Activated naive CD4-positive, alpha-beta T cell treated with anti-CD3 and anti-CD28 coated beads for 36 hours (primary cell): ENCODE measurements at places on chromosomes 7 and 10.

DNA sequence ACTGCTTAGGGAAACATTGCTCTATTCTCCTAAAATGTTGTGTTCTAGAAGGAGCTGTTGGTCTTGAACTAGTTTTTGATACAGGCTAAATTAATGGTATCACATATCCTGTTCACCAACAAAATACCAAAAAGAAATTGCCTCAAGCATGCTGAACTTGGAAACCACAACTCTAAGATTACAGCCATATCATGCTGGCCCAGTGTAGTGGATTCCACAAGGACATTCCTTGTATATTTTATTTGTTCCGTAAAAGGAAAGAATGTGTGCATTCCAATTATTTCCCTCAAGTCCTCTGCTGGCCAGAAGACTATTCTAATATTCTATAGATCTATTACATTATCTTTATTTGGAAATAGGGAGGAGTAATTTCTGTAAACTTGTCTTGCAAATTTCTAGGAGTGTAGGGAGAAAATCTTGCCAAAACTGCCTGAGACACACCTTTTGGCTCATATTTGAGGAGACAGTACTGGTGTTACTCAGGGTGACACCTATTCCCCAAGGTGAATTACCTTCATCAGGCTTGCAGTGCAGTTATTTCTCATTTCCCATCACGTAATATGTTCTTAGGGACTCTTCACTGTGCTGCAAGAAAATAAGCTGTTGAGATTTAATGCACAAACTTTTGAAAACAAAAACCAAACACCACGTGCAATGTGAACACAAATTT is 1.9 kb upstream of the NEBL start:
- no peaks in the 10 kb centered on the region for H3K36me3 ChIP-seq
- no peak overlapping the region for H3K4me3 ChIP-seq
- no peak overlapping the region for H3K27ac ChIP-seq
- no peak for DNase-seq
- no peaks in the 10 kb centered on the region for H3K4me1 ChIP-seq

DNA sequence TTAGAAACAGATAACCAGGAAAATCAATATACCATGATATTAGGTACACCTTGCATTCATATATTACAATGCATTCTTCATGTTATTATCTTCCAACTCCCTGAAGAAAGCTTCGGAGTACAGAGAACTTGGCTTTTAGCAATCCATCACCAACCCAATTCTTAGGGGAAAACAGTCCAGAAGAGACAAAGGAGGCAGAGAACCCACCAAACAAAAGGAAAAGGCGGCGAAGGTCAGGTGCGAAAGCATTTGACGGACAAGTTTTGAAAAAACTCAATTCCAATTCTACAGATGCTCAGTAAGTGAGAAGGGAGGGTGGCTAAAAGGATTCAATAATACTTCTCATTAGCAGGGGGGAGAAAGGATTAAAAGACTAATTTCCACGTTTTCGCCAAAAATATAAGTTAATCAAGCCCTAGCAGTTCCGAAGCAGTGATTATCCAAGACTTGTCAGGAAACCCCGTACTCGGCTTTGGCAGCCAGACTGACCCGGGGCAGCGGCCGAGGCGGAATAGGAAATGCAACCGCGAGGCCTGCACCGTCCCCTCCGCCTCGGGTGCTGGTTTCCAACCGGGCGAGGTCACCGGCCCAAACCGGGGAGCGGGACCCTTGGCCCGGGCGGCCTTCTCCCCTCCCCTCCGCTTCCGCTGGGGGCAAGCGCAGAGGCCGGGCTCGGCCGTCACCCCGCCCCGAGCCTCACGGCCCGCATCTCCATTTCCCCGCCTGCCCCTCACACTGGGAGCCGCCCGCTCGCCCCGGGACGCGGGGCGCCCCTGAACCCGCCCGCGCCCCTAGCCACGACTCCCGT is 747 bp downstream of the GDI2 start:
- H3K36me3 ChIP-seq: peaks cover 19% of the 10 kb centered on the region
- peak overlapping the region; percentile 76 for H3K27ac ChIP-seq
- H3K4me1 ChIP-seq: peaks cover 71% of the 10 kb centered on the region
- DNase-seq: peak; percentile 43
- H3K4me3 ChIP-seq: peak overlapping the region; percentile 84

- no peak overlapping the region for H3K27ac ChIP-seq
- H3K27me3 ChIP-seq: no peaks in the 10 kb centered on the region
- H3K4me3 ChIP-seq: no peak overlapping the region
- DNase-seq: no peak
- no peaks in the 10 kb centered on the region for H3K4me1 ChIP-seq
Observed at GRCh38 chr10:121722665-121723064, 124.4 kb upstream of the FGFR2 start.

DNA sequence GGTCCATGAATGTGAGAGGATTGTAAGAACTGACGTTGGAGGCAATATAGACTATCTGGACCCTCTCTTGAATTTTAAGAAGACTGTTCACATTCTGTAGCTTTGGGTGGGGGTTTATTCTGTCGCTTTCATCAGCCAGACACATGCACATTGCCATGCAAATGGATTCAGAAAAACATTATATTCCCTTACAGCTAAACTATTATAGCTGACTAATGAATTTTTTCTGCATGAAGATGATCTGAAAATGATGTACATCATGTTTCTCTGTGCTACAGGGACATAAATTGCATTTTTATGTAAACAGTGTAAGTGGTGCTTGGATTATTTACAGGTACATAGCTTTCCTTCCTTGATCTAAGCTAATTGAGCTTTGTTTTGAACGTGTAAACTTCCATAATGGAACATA is 1.5 kb downstream of the MET start:
- peaks cover 54% of the 10 kb centered on the region for H3K27me3 ChIP-seq
- no peak overlapping the region for H3K4me3 ChIP-seq
- no peak for DNase-seq
- H3K27ac ChIP-seq: no peak overlapping the region

DNA sequence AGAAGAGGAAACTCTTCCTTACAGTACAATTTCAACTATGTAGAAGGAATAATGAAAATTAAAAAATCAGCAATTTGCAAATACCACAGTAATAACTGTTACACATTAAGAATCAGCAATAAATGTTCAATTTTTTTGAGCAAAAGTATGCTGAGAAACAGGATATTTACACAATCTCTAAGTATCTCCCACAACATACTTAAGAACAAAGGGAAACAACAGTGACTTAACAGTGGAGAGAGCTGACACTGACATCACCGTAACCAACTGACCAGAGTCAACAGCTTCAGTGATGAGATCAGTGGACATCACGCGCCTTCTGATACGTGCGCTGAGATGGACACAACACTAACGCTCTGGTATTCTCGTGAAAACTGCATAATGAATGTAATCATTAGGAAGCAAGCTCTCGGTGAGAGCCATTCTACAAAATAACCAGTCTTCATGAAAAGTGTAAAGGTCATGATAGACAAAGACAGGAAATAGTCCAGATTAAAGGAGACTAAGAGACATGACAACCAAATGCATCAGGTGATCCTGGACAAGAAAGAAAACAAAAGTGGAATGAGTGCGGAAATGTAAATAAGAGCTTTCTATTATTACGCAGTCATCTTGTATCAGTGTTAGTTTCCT is 82.6 kb downstream of the PIP4K2A start:
- H3K4me1 ChIP-seq: peaks cover 92% of the 10 kb centered on the region
- H3K27me3 ChIP-seq: no peaks in the 10 kb centered on the region
- peak overlapping the region; percentile 93 for H3K27ac ChIP-seq
- peaks cover 16% of the 10 kb centered on the region for H3K36me3 ChIP-seq

- H3K27ac ChIP-seq: no peak overlapping the region
- H3K27me3 ChIP-seq: peaks cover 4% of the 10 kb centered on the region
- H3K36me3 ChIP-seq: no peaks in the 10 kb centered on the region
- H3K4me3 ChIP-seq: no peak overlapping the region
- DNase-seq: no peak
Observed at GRCh38 chr7:47218378-47219176, 363.3 kb downstream of the TNS3 start.

- H3K27me3 ChIP-seq: no peaks in the 10 kb centered on the region
- H3K36me3 ChIP-seq: no peaks in the 10 kb centered on the region
- peak overlapping the region; percentile 87 for H3K27ac ChIP-seq
- peak overlapping the region; percentile 52 for H3K4me3 ChIP-seq
- peak; percentile 82 for DNase-seq
Observed at GRCh38 chr10:3828404-3829155, 43.6 kb upstream of the KLF6 start.

DNA sequence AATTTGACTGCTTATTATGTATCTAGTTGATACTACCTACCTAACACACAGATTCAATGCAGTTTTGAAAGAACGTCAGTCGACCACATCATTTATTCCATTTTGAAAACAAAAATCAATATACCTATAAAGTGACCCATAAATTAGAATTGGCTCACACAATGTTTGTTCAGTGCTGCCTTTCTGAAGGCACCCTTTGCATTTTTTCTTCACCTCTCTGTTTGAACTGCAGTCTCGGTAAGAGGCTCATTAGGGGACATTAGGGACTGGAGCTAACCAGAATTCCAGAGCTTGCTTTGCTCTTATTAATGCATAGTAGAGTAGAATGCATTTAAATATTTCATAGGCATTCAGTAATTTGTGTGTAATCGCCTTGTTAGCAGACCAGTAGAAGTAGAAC is 234.1 kb downstream of the FOXP2 start:
- peaks cover 7% of the 10 kb centered on the region for H3K27me3 ChIP-seq
- no peaks in the 10 kb centered on the region for H3K4me1 ChIP-seq
- H3K36me3 ChIP-seq: no peaks in the 10 kb centered on the region
- DNase-seq: no peak
- H3K27ac ChIP-seq: no peak overlapping the region

DNA sequence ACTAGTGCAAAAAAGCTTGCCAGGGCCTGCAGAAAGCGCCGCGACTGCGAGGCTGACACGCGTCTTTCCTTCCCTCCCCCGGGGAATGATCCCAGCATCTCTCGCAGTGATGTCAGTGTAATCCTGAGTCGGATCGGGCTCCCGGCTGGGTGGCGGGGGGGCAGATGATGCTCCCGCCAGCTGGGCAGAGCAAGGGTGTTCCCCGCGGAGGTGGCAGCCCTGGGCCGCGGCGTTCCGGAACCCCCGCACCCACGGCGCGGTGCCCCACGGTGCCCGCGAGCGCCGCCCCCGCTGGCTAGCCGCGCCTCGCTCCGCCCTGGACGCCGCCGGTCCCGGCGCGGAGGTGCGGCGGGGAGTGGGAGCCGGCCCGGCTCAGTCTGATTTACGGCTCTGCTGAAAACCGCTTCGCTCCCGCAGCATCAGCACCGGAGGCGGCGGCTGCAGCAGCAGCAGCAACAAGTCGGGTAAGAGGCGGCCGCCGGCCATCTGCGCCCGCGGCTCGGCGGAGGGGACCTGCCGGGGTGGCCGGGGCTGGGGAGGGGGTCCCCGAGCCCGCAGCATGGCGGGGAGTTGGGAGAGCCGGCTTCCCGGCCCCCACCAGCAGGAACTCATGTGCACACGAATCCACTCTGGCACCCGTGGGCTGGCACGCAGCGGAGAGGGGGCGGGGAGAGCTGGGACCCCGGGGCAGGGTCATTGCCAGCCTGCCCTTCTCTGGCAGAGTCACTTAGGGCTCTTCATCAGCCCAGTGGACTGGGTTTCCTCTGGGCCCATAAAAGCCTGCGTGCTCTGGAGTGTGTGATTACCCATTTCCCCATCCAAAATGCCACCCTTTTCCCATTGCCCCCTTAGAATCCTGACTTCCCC is at the start of gene ZNF365:
Gene ZNF365 (plus strand): TSS at position 375 of the 867 bp plus-strand sequence. CDS start 1,825 bp downstream, outside the sequence.
- peaks cover 26% of the 10 kb centered on the region for H3K27me3 ChIP-seq
- peaks cover 7% of the 10 kb centered on the region for H3K4me1 ChIP-seq
- DNase-seq: peak; percentile 54
- H3K27ac ChIP-seq: no peak within 1 kb of the TSS
- peak within 1 kb of the TSS; percentile 67 for H3K4me3 ChIP-seq

DNA sequence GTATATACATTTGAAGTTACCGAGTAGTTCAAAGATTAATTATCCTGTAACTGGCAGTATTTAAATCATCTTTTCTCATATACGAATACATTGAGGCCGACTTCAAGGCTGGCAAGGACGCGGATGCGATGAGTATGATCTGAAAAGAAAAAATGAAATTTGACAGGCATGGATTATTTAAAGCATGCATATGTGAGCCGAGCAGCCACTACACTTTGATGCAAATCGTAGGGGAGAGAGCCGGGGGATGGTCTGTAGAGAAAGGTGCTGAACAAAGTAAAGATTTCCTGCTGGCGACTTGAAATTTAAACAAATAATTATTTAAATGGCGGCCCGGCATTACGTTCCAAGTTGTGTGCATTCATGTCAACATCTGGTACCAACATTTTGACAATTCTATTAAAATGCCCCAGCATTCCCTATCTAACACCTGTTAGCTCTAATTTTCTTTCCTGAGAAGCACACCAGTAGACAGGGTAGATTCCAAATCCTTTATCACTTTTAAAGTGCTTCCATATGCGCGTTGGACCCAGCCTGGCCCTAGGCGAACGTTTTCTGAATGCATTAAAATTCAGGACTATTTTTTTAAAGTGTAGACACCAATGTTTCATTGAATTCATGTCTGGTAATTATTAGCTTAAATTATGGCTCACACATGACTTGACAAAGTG is 188.7 kb downstream of the EMX2 start:
- H3K27ac ChIP-seq: no peak overlapping the region
- no peak for DNase-seq
- H3K4me1 ChIP-seq: no peaks in the 10 kb centered on the region
- no peaks in the 10 kb centered on the region for H3K36me3 ChIP-seq
- peaks cover 43% of the 10 kb centered on the region for H3K27me3 ChIP-seq

DNA sequence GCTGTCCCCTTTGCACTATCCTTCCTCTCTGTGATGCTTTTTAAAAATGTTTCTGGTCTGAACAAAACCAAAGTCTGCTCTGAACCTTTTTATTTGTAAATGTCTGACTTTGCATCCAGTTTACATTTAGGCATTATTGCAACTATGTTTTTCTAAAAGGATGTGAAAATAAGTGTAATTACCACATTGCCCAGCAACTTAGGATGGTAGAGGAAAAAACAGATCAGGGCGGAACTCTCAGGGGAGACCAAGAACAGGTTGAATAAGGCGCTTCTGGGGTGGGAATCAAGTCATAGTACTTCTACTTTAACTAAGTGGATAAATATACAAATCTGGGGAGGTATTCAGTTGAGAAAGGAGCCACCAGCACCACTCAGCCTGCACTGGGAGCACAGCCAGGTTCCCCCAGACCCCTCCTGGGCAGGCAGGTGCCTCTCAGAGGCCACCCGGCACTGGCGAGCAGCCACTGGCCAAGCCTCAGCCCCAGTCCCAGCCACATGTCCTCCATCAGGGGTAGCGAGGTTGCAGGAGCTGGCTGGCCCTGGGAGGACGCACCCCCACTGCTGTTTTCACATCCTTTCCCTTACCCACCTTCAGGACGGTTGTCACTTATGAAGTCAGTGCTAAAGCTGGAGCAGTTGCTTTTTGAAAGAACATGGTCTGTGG is 11.4 kb upstream of the CSGALNACT2 start:
- no peak overlapping the region for H3K27ac ChIP-seq
- H3K36me3 ChIP-seq: no peaks in the 10 kb centered on the region
- no peak for DNase-seq

DNA sequence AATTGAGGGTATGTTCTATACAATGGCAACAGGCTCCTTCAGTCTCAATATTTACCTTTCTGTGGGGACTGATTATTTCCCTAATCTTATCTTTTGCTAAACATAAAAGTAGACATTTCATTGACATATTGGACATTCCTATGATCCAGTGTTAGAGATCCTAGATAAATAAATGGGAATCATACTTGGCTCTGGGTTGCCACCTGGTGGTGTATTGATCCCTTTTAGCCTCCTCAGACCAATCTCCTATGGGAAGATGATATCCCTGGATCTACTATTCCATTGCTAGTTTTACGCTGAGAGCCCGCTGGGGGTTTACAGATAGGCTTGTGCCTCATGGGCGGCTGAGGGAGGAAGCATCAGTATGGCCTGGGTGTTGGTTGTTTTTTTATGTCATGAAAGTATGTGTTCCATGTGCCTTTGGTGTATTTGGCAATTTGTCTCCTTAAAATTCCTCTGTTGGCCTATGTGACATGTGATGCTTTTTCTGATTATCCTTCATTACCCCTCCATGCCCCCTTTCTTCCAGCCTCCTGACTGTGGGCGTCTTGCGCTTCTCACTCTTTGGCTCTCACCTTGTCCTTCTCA is 18.8 kb downstream of the CELF2 start:
- no peaks in the 10 kb centered on the region for H3K36me3 ChIP-seq
- no peak overlapping the region for H3K27ac ChIP-seq
